ENCODE measurements at places on chromosomes 2 and 18. TPM values are rescaled to one million over a fixed set of nuclear protein-coding genes. Genes with fewer than 3 reads are reported as not detected.

DNA sequence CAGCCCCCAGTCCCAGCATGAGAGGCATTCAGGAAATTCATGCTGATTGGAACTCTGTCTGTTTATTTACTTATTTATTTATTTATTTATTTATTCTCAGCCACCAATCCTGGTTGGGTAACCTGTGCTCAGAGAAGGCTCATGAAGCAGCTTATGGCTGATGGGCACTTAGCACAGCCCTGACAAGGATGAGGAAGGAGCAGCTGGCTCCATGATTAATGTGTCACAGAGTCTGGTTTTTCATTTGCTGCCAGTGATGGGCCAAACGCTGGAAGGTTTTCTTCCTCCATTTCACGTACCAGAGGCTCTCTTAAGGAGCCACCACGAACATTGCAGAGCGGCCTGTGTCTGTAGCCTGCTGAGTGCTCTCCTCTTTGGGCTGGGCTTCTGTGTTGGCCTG lies 28.3 kb upstream of the KCNS3 start:
- no peak for DNase-seq

GRCh38 chr2:128304715-128305554 lies 13.7 kb downstream of the HS6ST1 start:
- DNase-seq, result no peak

- DNase-seq, result no peak
Observed at GRCh38 chr2:46915281-46915810, at the start of gene MCFD2. MCFD2 (minus strand) TSS chr2:46915806; CDS start chr2:46909171, 6,635 bp downstream.

DNA sequence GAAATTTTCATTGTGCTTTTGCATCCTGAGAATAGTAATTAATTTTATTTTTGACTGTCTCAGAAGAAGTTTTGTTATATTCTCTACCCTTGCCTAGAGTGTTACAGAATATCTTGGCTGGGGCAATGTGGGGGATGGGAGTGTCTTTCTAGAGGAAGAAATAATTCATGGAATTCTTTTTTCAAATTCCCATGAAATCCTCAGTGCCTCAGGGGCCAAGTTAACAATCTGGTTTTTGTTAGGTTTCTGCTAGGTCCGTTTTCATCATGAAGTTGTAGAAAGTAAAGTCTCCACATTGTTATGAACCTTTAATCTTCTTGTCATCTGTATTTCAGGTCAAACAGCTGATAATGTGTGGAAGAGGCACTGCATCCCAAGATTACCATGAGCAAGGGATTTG lies 145.6 kb upstream of the GYPC start:
- no peak for DNase-seq

DNA sequence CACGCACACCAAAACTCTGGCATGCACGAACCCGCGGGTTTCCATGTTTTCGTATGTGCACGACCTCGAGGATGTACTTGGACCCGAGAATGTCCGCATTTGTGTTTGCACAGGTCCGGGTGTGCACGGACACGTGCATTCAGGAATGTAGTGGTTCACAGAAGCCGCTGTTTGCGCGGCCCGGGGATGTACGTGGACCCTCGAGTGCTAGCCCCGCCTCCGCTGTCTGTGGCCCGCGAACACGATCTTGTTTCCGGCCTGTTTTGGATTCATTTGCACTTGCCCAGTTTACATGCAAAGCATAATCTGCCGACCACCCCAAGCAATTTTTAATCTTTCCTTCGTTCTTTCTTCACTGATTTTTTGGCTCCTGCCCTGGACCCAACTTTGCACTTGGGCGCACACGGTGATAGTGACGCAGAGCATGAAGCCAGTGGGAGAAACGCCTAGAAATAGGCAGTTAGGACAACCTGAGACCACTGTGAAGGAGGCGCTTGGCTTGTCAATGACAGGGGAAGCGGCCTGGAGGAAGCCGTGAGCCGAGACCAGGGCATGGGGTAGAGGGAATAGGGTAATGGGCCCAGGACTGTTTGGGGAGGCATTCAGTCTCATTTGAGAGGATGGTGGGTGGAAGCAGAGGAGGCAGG lies 45.4 kb upstream of the PTMA start:
- no peak for DNase-seq

- DNase-seq, result no peak
Observed at GRCh38 chr18:48254077-48254602, 155.0 kb downstream of the ZBTB7C start.

DNA sequence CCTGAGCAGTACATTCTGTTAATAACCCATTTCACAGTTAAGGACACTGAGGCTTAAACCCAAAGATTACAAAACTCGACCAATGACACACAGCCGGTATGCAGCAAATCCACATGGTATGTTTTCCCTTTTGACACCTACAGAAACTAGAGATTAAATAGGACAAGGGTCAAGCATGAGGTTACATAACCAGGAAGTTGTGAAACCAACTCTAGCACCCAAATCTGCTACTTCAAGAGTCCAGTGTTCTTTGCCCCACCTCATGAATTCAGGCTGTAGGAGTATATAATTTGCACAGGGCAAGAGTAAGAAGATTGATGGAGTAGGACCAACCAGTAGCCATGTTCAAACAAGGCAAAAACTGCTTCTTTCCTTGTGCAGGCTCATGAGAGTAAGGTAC lies 249.8 kb downstream of the BCL11A start:
- DNase-seq, result no peak

- DNase-seq, result no peak
Observed at GRCh38 chr18:62737241-62737873, 22.0 kb downstream of the PHLPP1 start.

Gene ABCG8
- not detected for total RNA-seq

Gene SEMA4C
- total RNA-seq, result 17.2 TPM

Gene SFT2D3
- total RNA-seq, result 4.8 TPM

Gene CPS1
- total RNA-seq, result 18.0 TPM

Gene TRIM43
- not detected for total RNA-seq

Gene VPS54
- 17.6 TPM for total RNA-seq

Gene CNTNAP5
- total RNA-seq, result not detected
